Daoy (cell line): ENCODE measurements at places on chromosomes 1 and 21. TPM values are rescaled to one million over a fixed set of nuclear protein-coding genes. Genes with fewer than 3 reads are reported as not detected.
A peak's percentile ranks its signal among the peaks of the same experiment; 100 is the strongest.

The NPHS2 gene
- not detected in 2 replicates for total RNA-seq

GRCh38 chr1:31774495-31774894, 10.4 kb upstream of the ADGRB2 start:
- DNase-seq = no peak

DNA sequence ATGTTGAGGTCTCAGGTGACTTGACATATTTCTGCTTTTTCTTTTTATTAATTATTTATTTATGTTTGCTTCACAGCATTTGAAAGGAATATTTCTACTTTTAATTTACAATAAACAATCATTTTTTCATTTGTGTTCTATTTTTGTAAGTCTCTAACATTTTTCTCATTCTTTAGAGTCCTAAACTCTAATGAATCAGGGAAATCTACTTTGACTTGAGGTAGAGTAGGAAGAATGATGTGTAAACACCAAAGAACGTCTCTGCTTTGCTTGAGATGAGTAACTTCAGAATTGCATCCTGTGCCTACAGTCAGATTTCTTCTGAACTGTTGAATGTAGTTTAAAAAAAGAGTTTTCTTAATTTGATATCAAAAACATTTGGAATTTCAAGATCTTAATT, 65.2 kb downstream of the CNST start:
- DNase-seq = no peak

DNA sequence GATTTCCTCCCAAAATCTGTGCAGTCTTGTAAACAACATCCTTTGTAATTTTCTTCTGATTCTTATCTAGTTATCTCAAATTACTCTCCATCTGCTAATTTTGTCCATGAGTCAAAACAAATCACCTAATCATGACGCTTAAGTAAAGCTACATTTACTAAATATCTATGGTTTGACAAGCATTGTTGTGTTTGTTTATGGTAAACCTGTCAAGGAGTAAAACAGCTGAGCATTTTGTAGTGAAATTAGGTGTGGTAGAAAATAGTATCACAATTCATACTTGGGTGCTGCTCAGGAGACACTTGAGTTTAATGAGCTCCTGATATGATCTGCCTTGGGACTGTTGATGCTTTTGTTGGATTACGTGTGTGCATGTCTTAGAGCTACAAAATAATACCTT, 11.6 kb downstream of the TIPRL start:
- no peak for DNase-seq

- DNase-seq = no peak
Measured at GRCh38 chr1:26942656-26943055, 17.6 kb downstream of the KDF1 start.

- DNase-seq = no peak
Measured at GRCh38 chr1:38018864-38019343, 6.4 kb downstream of the UTP11 start.

DNA sequence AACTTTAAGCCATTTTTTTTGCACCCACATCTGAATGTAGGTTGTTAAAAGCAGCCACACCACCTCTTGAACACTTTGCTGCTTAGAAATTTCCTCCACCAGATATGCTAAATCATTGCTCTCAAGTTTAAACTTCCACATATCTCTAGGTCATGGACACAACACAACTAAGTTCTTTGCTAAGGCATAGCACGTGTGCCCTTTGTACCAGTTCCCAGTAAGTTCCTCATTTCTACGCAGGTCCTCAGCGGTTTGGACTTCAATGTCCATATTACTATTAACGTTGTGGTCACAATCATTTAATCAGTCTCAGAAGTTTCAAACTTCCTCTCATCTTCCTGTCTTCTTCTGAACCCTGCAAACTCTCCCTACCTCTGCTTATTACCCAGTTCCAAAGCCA, 661.6 kb upstream of the PKN2 start:
- DNase-seq = no peak

The TMEM81 gene
- total RNA-seq = 0.45 and 2.6 TPM in 2 replicates

The C1QC gene
- total RNA-seq = not detected in 2 replicates

DNA sequence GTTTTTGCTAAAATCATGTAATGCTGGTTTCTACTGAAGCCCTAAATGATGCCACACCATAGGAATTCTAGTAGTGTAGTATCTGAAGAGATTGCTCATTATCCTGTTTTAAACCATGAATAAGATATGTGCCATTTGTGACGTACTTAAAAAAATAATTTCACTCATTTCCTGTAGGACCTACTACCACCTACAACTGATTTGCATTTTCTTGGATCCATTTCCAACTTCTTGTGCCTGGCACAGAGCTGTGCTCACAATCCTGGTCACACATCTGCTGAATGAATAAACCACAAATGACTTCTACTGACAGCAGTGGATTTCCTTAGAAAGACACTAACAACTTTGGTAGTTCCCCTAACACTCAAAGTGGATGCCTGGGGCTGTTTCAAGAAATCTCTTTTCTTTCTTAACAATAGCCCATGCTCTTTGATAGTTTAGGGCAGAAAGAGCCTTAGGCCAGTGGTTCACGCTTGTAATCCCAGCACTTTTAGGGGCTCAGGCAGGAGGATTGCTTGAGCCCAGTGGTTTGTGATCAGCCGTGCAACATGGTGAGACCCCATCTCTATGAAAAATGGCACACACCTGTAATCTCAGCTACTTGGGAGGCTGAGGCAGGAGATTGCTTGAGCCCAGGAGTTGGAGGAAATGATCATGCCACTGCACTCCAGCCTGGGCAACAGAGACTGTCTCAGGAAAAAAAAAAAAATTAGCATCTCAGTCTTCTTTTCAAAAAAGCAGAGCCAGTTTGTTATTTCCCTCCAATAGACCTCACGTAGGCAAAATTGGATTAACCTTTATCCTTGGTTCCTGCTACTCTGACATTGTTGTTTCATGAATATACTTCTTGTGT, 13.0 kb upstream of the BATF3 start:
- DNase-seq = peak; percentile 53

The TFF2 gene
- not detected in 2 replicates for total RNA-seq

- DNase-seq = peak; percentile 33
Measured at GRCh38 chr21:28959367-28960099, 33.1 kb downstream of the LTN1 start.

The MPL gene
- 0.06 and 0.11 TPM in 2 replicates for total RNA-seq

DNA sequence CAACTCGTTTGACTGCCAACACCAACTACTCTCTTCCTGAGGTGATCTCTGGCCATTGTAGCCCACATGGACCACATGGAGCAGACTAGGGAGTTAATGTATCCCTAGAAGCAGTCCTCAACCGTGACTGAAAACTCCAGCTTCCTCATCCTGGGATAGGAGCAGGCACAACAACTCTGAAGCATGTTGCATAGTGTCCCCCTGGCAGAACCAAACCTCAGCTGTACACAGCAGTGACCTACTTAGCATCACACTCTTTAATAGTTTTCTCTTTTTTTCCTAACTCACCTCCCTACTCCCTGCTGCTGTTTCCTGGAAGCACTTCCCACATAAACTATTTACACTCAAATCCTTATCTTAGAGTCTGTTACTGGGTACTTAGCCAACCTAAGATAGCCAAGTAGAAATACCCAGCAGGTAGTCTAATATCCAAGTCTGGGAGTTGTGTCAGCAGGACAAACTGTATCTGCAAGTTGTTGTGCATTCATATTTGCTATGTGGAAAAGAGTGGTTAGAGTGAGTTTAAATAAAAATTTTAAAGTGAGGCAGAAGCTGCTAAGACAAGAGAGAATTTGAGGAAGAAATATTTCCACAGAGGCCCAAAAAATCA, 228.8 kb downstream of the LTN1 start:
- no peak for DNase-seq

The MAP10 gene
- total RNA-seq = 6.5 and 8.9 TPM in 2 replicates

GRCh38 chr21:34635307-34635706, 20.4 kb upstream of the RCAN1 start:
- peak; percentile 30 for DNase-seq

DNA sequence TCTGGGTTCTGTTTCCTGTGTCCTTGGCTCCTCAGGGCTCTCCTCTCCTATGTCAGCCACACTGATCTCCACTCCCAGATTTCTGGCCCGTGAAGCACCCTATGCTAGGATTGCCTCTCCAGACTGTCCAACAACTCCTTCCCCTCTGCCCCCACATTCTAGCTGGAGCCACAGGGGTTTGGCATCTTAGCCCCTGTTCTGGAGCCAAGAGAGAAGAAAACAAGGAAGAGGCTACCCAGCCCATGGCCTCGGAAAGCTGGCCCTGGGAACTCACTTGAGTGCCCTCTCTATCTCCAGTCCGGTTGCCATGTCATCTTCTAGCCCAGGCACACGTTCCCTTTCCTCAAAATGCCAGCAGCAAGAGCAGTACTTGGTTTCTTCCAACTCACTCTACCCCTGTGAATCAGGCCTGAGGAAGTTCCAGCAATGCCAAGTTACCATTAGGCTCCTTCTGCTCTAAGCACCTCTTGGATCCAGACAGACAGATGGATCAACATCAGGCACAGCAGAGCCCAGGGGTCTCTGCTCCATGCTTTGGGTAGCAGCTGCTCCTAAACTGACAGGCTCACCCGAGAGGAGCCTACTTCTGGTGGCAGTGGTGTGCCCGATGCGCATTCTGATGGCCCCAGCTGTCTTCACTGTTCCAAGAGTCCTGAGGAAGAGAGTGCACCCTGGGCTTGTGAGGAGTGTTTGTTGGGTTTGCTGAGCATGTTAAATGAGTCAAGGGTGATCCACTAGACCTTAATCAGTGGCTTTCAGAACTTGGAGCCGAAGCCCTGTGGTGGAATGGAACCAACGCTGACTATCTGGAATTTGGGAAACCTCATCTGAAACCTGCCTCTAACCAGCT, 11.6 kb upstream of the GPR61 start:
- DNase-seq = no peak

GRCh38 chr1:179127163-179127895, 45.5 kb downstream of the TOR3A start:
- DNase-seq = peak; percentile 22

The CA6 gene
- not detected in 2 replicates for total RNA-seq
